ENCODE measurements at places on chromosomes 11 and 22.

DNA sequence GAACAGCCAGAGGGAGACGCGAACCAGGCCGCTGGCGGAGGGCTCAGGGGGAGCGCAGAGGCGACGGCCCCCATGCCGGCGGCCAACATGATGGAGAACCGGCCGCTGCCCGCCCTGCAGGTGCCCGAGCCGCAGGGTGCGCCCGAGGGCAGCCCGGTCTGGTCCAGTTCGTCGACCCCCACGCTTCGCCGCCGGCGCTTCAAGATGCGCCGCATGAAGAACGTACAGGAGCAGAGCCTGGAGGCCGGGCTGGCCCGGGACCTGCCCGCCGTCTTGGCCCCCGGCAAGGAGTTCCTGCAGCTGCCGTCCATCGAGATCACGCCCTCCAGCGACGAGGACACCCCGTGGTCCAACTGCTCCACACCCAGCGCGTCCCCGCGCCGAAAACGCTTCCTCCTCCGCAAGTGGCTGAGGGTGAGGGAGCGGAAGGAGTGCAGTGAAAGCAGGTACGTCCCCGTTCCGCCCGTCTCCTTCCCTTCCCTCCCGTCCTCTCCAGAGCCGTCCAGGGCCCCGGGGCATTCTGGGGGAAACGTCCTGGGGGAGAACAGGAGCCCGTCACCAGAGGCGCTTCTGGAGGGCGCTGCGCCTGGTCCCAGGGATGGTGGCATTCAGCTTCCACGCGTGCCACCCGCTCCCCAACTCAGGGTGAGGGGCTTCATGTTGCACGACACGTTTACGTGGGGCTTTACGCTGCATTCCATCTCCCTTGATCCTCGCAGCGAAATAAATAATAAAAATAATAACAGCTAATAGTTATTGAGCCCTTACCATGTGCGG lies 840 bp downstream of the GRAMD1B start:
- peak; percentile 59 for DNase-seq

DNA sequence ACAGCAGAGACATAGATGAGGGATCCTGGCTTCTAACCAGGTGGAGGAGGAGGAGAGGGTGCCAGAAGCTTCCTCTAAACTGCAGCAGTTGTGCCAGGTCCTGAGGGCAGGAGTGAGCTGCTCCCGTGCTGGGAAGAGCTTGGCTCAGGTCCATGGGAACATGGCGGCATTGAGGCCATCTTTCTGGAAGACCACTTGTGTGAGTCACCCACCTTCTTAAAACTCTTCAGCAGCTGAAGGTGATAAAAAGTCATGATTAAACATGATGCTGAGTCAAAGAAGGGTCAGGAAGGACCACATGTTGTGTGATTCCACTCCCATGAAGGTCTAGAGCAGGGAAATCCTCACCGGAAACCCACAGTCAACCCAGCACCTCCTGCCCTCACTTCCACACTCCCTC lies 35.1 kb downstream of the LINC01488 start:
- DNase-seq, result no peak

GRCh38 chr22:37258005-37258752 lies 14.1 kb upstream of the RAC2 start:
- no peak for DNase-seq

GRCh38 chr11:131356206-131356605 lies 14.2 kb upstream of the NTM start:
- DNase-seq, result no peak

GRCh38 chr11:59616396-59616982 lies 915 bp upstream of the OSBP start:
- no peak for DNase-seq

GRCh38 chr22:48899523-48900326 lies 927.9 kb downstream of the BRD1 start:
- DNase-seq, result no peak

DNA sequence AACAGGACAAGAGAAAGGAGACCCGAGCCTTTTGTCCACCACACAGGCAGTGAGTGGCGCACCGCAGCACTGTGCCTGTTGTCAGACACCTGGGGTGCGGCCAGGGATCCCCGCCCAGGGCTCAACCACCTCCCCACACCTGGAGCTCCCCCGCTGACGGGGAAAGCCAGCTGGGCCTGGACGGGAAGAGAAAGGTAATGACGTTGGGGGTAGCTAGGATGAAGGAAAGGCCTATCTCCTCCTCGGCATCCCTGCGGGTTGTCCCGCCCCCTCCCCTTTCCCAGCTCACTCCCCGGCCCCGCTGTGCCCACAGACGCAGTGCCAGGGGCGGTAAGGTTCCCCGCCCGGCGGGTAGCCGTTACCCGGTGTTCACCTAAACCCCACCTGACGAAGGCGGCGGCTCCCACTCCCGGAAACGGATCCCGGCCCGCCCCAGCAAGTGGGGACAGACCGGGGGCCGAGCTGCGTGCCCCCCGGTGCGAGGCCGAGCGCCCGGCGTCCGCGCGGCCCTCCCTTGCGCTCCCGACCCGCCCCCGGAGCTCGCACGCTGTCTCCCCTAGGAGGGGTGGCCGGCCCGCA lies 495 bp downstream of the HYOU1 start:
- peak; percentile 42 for DNase-seq

DNA sequence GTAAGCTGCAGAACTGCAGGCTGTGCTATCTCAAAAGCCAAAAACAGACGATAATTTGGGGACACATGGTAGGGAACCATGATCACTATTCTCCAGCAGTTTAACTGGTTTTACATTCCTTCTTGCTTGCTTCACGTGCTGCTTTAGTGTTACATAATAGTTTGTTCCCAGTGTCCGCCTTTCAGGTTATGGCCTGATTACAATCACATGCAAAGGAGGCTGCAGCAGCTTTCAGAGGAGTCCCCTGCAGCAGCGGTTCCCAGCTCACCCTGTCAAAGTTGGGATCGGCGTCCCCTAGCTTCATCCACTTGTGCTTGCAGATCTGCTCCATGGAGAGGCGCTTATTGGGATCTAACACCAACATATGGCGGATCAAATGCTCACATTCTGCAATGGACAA lies 39.2 kb upstream of the APOA1 start:
- no peak for DNase-seq

DNA sequence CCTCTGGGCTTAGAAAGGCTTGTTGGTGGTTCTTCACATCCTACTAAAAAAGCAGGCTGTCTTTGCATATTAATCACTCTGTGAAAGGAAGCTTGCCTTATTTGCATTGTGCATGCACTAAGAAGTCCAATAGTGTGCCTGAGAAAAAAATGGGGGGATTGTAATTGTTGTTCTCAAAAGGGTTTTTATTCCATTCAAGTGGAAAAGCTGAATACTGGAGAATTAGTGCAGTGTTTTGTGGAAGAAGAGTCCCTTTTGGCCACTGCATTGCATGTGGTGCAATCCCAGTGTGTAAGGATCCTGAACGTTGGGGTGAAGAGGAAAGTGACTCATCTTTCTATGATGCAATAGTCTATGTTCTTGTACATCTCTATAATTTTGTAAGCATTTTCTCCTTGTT lies 16.5 kb downstream of the NCAM1 start:
- DNase-seq, result no peak

- DNase-seq, result no peak
Measured at GRCh38 chr11:62654297-62654696, 1.2 kb upstream of the INTS5 start.

DNA sequence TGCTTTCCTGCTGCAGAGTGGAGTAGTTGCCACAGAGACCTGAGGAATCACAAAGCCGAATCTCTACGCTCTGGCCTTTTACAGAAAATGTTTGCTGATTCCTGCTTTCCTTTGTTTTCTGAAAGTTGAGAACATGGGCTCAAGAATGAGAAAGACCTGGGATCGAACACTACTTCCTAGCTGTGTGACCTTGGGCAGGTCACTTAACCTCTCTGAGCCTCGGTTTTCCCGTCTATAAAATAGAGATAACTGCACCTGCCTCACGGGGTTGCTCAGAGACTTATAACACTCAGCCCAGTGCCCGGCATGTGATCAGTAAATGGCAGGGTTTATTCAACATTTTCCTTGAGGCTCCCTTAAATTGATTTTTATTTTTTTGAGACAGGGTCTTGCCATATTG lies 70.9 kb upstream of the ALX4 start:
- no peak for DNase-seq

DNA sequence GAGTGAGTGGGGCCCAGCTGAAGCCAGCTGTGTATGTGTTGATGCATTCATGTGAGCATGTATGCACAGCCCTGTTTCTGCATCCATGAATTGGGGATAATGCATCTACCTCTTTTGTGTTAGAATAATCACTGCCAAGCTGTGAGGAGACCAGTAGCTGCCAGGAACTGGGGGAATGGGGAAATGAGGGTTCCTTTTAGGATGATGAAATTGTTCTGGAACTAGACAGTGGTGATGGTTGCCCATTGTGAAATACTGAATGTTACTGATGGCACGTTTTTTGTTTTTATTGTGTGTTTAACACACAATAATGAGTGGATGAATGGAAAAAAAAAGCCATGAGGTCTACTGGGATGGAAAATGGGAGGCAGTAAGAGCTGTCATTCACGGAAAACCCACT lies 45.3 kb upstream of the WNT11 start:
- DNase-seq, result no peak

GRCh38 chr11:111834432-111835163 lies 36.8 kb downstream of the ALG9 start:
- DNase-seq, result no peak

DNA sequence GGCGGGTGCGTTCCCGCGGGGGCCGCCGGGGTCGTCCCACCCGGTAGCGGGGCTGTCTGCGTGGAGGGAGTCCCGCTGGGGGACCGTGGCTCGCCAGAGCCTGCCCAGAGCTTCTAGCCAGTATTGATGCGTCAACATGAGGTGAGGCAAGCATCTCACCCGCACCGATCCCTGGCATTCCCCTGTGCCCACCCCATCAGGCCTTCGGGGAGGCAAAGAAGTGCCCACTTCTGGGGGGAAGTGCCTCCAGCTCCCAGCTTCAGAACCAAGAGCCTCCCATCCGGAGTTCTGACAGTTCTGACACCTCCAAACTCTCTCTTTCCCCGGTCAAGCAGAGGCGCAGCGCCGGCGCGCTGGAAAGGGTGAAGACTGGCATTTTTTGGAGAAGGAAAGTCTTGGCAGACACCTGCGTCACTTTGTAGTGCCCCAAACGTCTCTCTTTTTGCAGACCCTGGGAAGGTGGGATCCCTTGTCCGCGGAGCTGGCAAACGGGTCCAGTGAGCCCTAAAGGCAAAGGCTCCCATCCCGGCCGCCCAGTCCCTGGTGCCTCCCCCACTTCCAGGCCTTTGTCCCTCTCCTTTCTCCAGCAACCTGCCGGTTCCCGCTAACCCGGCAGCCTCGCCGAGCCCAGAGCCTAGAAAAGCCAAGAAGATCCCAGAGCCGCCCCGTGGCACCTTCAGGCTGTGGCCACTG lies 3.2 kb upstream of the PAX6 start:
- no peak for DNase-seq

DNA sequence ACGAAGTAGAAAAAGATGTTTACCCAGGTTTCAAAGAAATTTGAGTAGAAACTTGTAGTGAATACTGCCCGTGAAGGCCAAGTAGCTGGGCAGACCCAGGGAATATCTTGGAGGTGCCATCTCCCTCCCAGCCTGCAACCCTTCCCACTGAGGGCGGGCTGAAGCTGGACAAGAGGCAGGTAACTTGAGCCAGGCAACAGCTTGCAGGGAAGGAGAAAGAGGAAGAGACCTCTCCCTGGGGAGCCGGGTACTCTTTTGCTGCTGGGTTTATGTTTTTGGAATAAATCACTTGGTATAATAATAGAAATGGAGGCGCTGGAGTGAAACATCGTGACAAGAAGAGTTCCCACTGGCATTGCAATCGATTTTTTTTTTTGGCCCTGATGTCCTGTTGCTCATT lies 49.4 kb upstream of the JAM3 start:
- no peak for DNase-seq

- DNase-seq, result no peak
Measured at GRCh38 chr11:8477680-8478079, 116.3 kb downstream of the STK33 start.

DNA sequence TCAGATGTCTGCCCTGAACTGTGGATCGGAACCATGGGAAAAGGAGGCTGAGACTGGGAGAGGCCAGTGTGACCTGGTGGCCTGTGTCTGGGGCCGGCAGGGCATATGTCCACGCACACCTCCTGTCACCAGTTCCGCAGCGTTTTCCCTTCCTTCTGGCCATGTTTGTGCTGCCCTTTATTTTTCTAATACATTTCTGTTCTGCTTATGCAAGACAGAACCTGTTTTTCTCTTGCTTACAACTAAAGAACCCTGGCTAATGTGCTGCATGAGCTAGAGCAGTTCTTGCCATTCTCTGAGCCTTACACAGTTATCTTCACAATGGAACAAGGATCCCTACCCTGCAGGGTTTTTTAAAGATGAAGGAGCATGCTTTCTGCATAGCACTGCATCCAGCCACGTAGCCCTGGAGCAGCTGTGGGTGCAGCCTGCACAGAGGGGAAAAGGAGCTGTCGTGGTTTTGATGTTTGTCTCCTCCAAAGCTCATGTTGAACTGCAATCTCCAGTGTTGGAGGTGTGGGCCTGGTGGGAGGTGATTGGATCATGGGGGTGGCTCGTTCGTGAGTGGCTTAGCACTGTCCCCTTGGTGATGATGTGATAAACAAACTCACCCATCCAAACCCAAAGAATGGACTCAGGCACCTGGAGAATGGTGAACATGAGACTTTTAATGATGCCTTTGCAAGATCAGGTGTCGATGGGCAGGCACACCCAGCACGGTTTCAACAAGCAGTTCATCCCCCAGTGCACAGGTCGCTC lies 84.8 kb upstream of the SHANK2 start:
- DNase-seq, result no peak

DNA sequence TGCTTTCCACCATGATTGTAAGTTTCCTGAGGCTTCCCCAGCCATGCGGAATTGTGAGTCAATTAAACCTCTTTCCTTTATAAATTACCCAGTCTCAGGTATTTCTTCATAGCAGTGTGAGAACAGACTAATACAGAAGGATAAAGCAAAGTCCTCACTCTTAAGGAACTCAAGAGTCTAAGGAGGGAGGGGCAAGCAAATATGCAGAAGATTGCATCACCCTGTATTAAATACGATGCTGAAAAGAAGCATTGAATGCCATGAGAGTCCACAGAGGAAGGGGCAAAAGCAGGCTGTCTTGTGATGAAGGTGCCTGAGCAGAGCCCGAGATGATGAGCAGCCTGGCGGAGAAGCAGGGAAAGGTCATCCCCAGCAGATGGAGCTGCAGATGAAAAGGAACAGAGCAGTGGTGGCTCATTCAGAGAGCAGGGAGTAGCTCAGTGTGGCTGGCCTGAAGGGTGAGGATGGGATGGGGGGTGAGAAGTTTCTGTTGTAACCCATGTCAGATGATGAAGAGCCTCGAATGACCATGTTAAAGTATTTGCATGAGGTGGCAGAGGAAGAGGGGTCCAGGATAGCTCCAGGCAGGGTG lies 6.3 kb upstream of the IZUMO1R start:
- no peak for DNase-seq

DNA sequence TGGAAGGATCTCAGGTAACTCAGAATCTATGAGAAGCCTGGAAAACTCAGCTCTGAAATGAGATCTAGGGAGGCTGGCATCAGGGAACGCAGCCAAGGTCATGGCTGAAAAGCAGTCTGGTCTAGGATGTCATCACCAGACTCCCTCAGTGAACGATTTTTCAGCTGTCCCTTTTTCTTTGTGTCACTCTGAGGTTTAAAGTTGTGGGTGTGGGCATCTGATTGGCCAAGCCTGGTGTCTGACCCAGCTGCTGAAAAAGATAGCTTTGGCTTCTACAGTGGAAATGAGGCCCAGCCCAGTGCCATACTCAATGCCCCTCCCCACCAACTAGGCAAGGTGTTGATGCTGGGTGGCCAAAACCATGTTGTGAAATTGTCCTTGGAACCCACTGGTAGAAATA lies 14.5 kb downstream of the RPS3 start:
- no peak for DNase-seq

GRCh38 chr11:100557830-100558611 lies 129.1 kb upstream of the ARHGAP42 start:
- no peak for DNase-seq

GRCh38 chr11:60844045-60844869 lies 2.3 kb downstream of the CCDC86 start:
- no peak for DNase-seq
